Left lung (tissue), 14 donors: ENCODE measurements at places on chromosomes 3 and 15.
A peak's percentile ranks its signal among the peaks of the same experiment; 100 is the strongest.

- no peak for DNase-seq
These were observed 48.0 kb downstream of the ARHGAP31 start for GRCh38 chr3:119342176-119342575.

- DNase-seq, result no peak
These were observed 5.3 kb upstream of the TMEM115 start for GRCh38 chr3:50364573-50365079.

- peak; percentile 82 for DNase-seq
These were observed 152.9 kb upstream of the GOLIM4 start for GRCh38 chr3:168248383-168249204.

- DNase-seq, result no peak
These were observed 48.5 kb downstream of the STARD9 start for GRCh38 chr15:42623951-42624350.

GRCh38 chr3:99625643-99626416 lies 12.6 kb upstream of the COL8A1 start:
- DNase-seq, result no peak

DNA sequence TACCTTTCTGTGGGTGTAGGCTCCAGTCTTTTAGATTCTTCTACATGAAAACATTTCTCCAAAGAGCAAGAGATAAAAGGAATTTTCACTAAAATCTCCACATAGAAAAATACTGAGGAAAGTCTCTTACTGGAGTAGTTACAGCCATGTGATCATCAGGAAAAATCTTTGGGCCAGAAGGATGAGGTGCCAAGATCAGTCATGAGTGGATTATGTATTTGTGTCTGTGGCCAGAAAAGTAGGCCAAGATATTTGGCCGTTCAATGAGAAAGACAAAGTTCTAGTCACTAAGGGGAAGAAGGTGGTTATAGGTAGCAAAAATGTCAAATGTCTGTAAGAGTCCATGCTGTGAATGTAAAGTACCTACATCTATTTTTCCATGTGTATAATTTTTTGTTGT lies 339.3 kb downstream of the NSUN3 start:
- DNase-seq, result no peak

- DNase-seq, result no peak
These were observed 150.7 kb downstream of the OPA1 start for GRCh38 chr3:193743702-193744047.

DNA sequence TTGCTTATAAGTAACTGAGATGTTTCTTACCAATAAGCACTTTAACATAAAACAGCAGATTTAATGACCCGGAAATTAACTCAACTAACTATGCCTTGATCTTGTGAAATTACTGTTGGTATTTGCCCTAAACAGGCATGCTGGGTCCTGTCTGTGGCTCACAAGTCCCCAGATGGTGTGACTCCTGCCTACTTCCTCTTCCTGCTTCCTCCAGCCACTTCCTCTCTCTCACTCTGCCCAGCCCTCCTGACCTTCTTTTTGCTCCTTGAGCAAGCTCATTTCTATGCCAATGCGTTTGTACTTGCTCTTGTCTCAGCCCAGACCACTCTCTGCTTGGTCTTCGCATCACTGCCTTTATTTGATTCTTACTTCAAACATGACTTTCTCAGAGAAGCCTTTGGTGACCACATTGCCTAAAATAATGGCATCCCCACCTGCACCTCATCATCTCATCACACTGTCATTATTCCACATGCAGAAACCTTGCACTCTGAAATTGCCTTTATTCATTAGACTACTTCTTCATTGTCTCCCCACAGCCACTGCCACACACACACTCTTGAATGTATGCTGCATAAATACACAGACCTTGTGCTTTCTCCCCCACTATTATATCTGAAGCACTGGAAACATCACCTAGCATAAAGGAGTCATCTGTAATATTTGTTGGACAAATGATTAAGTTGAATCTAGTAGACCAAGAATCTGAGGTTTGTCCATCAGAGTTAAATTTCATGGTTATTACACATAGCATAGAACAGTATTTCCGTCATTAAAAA lies 256.3 kb upstream of the SEMA6D start:
- DNase-seq, result no peak

GRCh38 chr3:51332156-51332555 lies 52.9 kb upstream of the MANF start:
- DNase-seq, result no peak

GRCh38 chr15:33959844-33960548 lies 8.3 kb upstream of the CHRM5 start:
- no peak for DNase-seq

DNA sequence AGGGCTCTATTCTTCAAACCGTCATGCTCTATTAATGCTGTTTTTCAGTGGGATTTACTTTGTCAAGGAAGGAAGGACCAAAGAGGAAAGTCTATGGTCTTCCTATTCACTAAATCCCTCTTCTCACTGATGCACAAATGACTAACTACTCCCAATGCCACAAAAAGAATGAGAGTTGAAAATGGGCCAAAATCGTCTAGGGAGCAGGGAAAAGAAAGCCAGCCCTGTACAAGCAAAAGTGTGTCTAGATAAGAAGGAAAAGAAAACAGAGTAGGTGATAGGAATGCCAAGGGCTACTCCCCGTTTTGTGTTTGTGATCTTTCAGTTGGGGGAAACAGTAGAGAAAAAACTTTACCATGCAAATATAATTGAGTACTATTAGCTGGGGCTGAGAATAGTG lies 97.2 kb upstream of the TMCO5A start:
- DNase-seq, result no peak
